ENCODE measurements at places on chromosomes 7 and 10.

DNA sequence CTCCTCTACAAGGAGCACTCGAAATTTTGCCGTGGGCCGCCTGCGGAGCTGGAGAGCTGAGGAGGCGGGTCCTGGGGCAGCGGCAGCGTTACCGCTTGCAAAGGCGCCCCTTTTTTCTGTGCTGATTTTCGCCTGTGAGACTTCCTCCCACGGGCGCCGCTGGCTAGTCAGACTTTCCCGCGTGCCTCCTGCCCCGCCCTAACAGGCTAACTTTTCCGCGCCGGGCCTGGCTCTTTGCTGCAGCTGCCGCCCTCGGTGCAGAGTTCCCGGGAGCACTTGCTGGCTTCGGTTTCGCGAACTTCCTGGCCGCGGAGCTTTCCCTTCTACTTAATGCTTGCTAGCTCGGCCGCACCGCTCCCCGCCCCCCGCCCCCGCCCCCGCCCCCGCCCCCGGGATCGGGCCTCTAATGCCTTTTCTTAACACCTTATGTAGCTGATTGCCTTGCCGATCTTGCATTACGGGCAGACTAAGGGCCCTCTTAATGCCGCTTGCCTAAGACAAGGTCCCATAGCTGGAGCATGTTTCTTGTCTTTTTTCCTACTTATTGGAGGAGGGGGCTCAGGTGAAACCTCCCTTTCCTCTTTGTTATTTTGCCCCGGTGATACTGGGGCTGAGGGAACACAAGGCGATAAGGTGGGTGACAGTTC lies 37.9 kb upstream of the RASGEF1A start:
- DNase-seq: peak; percentile 31

DNA sequence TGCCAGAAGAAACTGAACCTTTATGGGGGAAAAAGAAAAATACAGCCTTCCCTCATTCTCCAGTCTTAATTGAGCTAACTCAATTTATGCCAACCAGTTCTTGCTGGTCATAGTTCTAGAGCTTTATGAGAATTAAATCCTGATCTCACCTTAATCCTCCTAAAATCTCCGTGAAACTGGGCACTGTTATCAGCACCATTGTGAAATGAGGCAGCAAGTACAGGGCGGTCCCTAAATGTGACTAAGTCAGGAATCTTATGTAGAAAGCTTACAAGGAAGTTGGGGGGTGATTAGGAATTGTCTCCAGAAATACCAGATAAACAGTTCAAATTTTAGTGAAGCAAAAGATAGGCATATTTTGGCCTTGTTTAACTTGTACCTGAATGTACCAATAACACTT lies 10.7 kb upstream of the INSYN2A start:
- no peak for DNase-seq

- peak; percentile 56 for DNase-seq
These were observed 96.8 kb downstream of the PTEN start for GRCh38 chr10:87960230-87960629.

DNA sequence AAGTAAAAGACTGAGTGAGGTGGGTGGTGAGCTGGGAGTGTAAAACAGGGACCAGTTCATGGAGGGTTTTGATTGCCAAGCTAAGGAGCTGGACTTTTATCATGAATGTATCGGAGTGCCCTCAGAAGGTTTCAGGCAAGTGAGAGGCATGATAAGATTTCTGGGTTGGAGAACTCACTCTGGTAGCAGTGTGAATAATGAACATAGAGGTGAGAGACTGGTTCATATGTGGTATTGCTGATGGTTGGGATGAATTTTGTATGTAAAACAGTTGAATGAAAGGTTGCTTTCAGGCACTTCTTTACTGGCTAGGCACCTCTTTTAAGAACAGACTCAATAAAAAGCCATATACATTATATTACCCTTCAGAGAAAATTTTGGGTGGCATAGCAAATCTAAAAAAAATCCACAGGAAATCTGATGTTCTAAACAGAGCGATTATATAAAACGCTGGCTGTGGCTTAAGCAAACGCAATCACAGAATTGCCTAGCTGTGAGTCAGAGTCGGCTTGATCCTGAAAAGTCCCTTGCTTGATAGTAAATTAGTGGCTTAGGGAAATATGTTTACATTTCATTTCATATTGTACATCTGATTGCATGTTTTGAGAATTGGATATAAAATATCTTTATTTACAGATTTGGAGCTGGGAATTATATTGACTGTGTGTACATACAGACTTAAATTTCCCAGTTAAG lies 92.9 kb upstream of the HDAC9 start:
- peak; percentile 73 for DNase-seq

GRCh38 chr10:122096705-122097104 lies 107.7 kb downstream of the TACC2 start:
- no peak for DNase-seq

DNA sequence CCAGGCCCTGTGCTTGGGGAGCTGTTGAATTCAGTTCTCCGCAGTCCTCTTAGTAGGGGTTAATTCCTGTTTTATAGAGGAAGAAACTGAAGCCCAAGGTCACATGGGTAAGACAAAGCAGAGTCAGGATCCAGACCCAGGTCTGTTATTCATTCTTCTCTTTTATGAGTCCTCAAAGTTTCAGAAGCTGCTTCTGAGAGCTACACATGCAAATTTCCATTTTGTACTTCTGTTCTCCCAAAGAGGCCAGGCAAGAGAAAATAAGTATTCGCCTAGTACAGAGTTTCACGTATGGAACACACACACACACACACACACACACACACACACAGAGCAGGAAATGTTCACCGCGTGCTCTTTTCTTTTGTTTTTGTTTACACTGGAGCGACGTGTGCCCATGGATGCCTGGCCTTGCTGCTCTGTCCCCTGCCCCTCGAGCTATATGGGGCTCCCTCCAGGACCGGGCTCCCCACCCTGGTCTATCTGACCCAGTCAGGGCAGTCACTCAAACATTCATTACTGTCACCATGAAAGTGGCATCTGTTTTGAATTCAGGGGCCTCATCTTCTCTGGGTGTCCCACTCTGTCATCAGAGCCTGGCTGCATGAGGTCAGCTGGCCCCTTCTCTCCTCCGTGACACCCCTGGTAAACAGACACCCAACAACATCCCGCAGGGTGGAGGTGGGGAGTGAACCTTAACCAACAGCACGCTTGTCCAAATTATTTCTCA lies 84.4 kb downstream of the TNS3 start:
- DNase-seq: no peak

Data from fibroblast of skin of back (primary cell).